Head of caudate nucleus (tissue), 42 donors: ENCODE measurements at places on chromosomes 2 and 18.
A peak's percentile ranks its signal among the peaks of the same experiment; 100 is the strongest.

GRCh38 chr2:121203591-121204249 is 81.3 kb downstream of the TFCP2L1 start:
- DNase-seq, result no peak

GRCh38 chr2:126824663-126825062 is 74.0 kb upstream of the TEX51 start:
- DNase-seq, result no peak

DNA sequence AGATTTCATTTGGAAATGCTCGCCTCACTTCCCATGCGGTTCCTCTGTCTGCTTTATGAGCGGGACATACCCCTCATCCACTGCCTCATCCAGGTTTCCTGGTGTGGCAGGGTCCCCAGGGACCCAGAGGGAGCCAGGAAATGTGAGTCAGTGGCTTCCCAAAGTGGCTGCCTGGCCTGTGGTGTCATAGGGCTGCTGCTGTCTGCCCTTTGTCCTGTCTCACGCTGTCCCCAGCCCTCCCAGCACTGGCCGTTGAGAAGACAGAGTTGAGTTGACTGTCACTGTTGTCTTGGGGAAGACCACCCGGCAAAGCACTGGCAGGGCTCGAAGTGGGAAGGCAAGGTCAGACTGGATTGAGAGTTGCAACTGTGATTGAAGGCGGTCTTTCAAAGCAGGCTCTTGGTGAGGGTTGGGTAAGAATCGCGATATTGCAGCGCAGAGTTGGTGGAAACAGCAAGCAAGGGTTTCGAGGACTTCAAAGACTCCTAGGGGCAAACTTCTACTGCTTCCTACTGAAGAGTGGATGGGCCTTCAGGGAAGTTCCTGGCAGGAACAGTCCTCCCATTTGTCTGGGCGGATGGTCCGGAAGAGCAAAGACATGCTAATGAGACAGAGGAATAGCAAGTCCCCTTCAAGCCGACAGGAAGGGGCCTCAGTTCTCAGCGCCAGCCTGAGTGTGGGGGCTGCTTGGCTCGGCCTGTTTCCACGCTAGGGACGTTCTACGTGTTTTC is 33.9 kb downstream of the RAB31 start:
- DNase-seq, result peak; percentile 28

DNA sequence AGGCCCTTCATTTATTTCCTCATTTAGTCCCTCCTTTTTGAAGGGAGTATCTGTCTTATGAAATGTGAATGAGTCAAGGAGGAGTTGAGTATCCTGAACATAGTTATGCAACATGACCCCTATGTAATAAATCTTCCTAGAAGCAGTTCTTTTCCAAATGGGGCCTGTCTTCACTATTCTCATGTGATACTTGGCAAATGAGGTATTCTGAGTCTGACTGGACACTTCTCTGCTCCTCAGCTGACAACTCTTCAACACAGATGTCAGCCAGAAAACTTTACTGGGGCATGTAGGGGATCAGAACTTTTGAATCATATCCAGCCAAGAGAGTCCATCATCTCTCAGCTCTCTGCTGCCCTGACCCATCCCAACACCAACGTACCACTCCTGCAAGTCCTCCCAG is 291.6 kb downstream of the ZNF385B start:
- no peak for DNase-seq

GRCh38 chr2:135662088-135662487 is 79.6 kb upstream of the UBXN4 start:
- DNase-seq, result no peak

DNA sequence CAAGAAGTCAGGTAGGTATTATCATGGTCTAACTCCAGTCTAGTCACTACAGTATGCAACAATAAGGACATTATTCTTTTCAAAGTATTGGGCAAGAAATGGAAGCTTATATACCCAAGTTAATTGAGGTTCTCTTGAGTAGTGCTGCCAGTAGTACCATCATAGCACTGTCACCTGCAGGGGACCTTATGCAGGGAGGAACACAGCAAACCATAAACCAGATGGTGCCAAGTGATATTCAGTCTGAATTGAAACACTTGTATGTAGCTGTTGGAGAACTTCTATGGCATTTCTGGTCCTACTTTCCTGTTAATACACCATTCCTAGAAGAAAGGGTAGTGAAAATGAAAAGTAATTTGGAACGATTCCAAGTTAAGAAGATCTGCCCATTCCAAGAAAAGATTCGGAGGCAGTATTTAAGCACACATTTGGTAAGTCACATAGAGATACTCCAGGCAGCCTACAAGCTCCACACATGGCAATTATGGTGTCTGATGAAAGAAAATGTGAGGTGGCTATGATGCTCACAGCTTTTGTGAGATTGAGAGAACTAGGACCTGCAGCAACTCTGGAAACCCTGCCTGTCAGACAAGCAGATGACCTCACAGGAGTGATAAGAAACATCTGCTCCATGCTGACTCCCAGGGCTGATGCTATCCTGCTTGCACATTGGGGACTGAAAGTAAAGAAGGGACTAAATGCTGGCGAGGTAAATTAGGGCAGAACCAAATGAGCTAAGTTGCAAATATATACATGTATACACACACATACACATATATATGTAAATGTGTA is 174.7 kb downstream of the MC4R start:
- DNase-seq, result no peak

- DNase-seq, result no peak
Measured at GRCh38 chr2:114192362-114192761, 250.1 kb upstream of the DPP10 start.

DNA sequence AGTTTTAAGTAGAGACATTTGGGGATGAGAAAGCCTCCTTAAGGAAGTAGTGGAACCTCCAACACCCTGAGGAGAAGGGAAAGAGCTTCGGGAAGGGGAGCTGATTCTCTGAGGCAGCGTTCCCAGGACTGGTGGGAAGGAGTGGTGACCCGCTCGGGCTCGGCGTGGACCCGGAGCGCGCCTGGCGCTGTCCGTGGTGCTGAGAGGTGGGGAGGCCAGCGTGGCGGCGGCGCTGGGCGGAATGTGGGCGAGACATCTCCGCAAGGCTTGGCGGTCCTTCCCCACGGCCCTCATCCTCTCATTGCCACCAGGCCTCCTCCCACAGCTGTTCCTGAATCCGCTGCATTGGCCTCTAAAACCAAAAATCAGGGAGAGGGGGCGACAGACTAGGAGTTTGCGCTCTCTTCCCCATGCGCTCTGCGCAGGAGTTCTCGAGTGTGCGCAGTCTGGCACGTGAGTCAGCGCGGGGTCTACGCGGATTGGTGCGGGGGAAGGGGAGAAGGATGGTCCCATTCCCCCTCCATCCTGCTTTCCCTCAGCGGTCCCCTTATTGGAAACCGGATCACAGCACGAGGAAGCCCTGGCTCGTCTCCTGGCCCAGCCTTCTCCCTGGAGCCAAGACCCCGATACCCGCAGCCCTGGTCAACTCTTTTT is 857 bp downstream of the RESP18 start:
- DNase-seq, result peak; percentile 72

GRCh38 chr2:23536326-23536725 is 151.3 kb downstream of the KLHL29 start:
- DNase-seq, result no peak

DNA sequence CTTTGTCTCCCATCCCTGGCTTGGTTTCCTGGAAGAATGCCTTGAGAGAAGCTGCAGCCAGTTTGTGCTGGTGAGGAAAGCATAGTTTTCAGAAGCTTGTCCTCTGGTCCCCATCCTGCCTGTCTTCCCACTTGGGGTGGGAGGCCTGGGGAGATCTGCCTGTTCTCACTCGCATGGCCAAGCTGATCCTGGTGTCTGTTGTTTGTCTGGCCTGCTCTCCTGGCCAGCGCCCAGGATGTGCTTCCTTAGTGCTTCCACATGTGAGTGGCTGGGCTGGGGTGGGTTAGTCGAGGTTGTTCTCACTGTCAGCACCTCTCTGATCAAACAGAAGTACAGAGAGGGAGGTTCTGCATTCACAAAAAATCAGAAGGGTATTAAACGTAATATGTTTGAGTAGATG is 49.5 kb downstream of the PTPRM start:
- DNase-seq, result no peak

DNA sequence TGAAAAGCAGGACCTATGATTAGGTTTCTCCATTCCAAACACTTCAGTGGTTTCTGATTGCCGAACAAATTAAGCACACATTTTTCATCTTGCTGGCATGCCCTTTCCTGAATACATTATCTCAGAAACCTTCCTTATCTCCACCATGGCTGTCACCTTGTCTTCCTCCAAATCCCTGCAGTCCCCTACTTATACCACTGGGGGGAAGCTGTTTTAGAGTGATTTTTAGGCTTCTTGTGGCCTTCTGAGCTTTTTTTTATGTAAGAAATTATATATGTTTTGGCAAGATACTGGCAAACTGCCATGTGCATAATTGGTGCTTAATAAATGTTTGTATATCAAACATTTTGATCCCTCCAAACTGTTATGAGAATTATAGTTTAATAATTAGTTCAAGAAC is 229.2 kb downstream of the MYT1L start:
- DNase-seq, result no peak

GRCh38 chr2:227125506-227125905 is 38.5 kb downstream of the COL4A4 start:
- DNase-seq, result no peak

DNA sequence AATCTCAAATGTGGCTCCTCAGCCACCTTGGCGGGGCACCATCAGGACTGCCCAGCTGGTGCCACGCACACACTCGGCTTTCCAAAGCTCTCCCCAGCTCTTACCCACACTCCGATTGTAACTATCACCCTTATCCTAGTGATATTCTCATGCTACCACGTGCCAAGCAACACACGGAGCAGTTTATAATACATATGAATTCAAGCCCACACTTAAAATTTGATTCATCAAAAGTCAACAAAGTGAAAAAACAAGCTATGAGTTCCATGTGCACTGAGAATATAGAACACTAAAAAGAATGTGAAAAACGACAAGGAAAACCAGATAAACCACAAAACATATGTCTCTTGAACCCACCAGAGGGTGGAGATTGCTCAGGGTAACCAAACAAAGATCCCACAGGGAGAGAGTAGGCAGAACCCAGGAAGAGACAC is 31.6 kb downstream of the LONRF2 start:
- no peak for DNase-seq

DNA sequence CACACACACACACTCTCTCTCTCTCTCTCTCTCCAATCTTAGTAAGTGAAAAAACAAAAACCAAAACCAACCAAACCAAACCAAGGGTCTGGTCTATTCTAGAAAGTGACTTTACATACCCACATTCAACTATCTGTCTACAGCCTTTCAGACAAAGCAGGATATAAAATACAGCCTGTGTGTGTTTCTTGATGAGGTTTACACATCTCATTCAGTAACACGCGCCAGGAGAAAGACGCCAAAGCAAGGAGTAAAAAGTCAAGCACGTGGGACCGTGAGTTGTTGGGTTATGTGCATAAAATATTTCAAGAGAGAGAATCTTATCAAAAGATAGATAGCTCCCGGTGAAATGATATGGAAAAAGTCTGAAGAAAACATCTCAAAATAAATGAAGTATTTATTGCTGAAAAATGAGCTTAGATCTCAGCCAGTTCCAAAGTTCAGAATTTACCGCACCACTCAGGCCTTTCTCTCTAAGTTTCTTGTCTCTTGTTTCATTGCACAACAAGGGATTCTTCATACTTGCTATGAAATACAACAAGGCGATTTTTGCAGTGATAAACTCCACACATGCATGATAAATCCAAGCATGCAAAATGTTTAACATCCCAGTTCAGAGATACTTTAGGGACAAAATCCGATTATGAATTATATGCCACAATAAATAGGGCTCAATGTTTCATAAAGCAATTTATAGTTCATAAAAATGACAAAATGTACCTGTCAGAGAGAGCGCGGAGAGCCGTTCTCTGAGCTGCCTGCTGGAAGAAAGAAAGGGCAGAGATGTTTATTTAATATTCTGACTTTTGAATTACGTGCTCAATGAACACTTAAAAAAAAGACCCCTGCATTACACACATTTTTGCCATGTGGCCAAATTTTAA is 159.3 kb upstream of the REV1 start:
- peak; percentile 31 for DNase-seq

- no peak for DNase-seq
Measured at GRCh38 chr2:68046642-68047240, 16.1 kb downstream of the C1D start.

- no peak for DNase-seq
Measured at GRCh38 chr2:49296107-49296867, 142.0 kb upstream of the FSHR start.

- no peak for DNase-seq
Measured at GRCh38 chr18:2444201-2444875, 127.0 kb downstream of the METTL4 start.

DNA sequence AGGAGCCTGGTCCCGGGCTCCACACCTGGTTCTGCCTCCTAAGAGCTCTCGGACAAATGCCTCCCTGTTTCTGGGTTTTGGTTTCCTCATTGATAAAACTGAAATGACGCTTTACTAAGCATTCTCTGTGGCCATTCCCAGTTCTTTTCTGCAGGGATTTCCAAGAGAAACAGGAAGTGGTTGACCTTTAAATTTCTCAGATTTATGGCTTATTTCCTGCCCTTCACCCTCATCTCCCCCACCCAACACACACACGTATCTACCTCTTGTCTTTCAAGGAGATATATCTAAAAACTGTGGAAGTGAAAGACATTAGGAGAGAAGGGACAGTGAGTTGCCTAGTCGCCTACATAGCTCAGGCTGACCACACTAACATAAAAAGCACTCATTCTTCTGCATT is 53.0 kb downstream of the PIEZO2 start:
- DNase-seq, result no peak

- DNase-seq, result no peak
Measured at GRCh38 chr2:240363746-240364581, 71.5 kb upstream of the GPC1 start.

DNA sequence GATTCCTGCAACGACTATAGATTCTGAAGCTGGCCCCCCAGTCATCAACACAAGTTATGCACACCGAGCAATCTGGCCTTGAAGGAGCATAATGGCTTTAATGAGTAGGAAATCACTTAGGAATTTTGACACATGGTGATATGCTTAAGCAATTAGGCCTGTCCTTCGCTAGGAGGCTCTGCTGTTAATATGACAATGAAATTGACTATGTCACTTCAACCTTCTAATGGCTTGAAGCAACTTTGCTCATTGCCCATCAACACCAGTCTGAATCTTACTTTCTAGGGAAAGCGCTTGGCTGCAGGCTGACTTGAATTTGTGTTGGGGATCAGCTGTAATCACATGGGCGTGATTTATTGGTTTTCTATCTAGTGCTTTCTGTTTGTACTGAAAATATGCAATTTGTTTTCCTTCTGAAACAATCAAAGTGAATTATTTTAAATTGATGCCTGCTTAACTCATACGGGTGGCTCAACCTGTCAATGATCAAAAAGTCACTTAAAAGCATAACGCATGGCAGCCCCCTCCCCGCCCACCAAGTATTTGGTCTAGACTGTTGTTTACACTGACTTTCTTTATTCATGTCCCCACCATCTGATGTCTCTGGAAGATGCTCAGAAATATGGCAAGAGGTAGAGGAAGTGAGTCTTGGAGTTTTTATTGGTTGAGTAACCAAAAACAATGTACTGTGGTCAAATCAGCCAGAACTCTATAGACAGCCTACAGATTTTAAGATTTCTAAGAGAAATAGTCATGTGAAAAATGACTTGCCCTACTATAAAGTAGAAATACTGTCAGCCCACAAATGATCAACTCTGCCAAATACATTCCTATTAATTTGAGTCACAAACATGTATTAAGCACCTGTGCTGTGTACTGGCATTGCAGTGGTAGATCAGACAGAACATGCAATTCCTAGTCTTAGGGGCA is 344.9 kb downstream of the RBM43 start:
- no peak for DNase-seq

- DNase-seq, result no peak
Measured at GRCh38 chr2:147198651-147199171, 646.1 kb upstream of the ACVR2A start.
